Left lung (tissue), 14 donors: ENCODE measurements at places on chromosomes 3 and 15.
A peak's percentile ranks its signal among the peaks of the same experiment; 100 is the strongest.

- no peak overlapping the region for H3K27ac ChIP-seq
- H3K4me3 ChIP-seq = no peak overlapping the region
- no peaks in the 10 kb centered on the region for H3K27me3 ChIP-seq
- H3K4me1 ChIP-seq = no peaks in the 10 kb centered on the region
Observed at GRCh38 chr15:63006032-63006878, 36.3 kb upstream of the TPM1 start.

DNA sequence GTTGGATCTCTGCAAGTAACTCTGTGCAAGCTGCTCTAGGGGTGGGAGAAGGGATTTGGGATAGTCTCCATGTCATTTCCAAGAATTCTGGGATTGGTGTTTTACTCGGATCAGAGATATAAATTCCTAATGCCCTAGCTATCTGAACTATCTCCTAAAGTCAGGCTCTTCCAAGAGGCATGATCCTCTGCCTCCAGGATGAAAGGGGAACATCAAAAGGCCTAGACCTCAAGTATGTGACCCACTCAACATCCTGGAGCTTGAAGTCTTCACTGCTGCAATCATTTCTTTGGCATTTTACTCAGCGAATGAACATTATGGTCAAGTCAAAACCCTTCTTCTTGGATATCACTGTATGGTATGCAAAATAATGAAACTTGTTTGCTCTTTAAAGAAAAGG, 104.5 kb downstream of the CEMIP start:
- no peaks in the 10 kb centered on the region for H3K4me1 ChIP-seq
- H3K4me3 ChIP-seq = no peak overlapping the region
- DNase-seq = no peak
- H3K27me3 ChIP-seq = no peaks in the 10 kb centered on the region
- H3K27ac ChIP-seq = no peak overlapping the region

GRCh38 chr3:8557298-8557697, 55.7 kb downstream of the LMCD1 start:
- no peaks in the 10 kb centered on the region for H3K27me3 ChIP-seq
- no peaks in the 10 kb centered on the region for H3K36me3 ChIP-seq
- no peak overlapping the region for H3K4me3 ChIP-seq
- H3K4me1 ChIP-seq = peaks cover 13% of the 10 kb centered on the region

DNA sequence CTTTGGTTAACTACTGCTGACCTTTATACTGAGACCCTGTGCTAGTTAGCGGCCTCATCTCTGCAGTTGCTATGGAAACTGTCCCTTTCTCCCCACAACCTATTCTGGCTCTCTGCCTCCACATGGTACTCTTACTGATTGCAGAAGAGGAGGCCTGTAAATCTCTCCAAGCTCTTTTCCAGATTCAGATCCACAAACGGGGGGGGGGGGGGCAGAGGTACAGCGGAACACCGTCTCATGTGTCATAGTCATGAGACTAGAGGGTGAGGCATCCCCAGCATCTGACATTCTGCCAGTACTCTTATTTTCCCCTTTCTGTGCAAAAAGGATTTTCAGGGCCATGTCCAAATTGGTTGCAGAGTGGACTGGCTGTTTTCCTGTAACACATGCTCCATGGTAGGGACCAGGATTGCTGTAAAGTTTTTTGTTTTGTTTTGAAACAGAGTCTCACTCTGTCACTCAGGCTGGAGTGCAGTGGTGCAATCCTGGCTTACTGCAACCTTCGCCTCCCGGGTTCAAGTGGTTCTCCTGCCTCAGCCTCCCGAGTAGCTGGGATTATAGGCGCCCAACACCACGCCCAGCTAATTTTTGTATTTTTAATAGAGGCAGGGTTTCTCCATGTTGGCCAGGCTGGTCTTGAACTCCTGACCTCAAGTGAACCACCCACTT, 8.3 kb upstream of the MAP1A start:
- peaks cover 13% of the 10 kb centered on the region for H3K4me1 ChIP-seq
- no peak for DNase-seq
- H3K27ac ChIP-seq = no peak overlapping the region
- H3K4me3 ChIP-seq = peak overlapping the region; percentile 62
- H3K27me3 ChIP-seq = peaks cover 8% of the 10 kb centered on the region
- no peaks in the 10 kb centered on the region for H3K36me3 ChIP-seq

GRCh38 chr3:185253645-185254410, at the start of gene EHHADH:
EHHADH (minus strand) TSS chr3:185254049; CDS start chr3:185254022, 27 bp downstream.
- peak; percentile 88 for DNase-seq
- H3K4me3 ChIP-seq = peak within 1 kb of the TSS; percentile 48
- H3K36me3 ChIP-seq = no peaks in the 10 kb centered on the region
- H3K4me1 ChIP-seq = no peaks in the 10 kb centered on the region
- H3K27me3 ChIP-seq = no peaks in the 10 kb centered on the region

GRCh38 chr3:141330718-141331376, 37.5 kb upstream of the ZBTB38 start:
- peak overlapping the region; percentile 31 for H3K27ac ChIP-seq
- no peak overlapping the region for H3K4me3 ChIP-seq
- H3K36me3 ChIP-seq = no peaks in the 10 kb centered on the region

- H3K4me1 ChIP-seq = no peaks in the 10 kb centered on the region
- no peaks in the 10 kb centered on the region for H3K36me3 ChIP-seq
- DNase-seq = no peak
- no peak overlapping the region for H3K27ac ChIP-seq
- H3K4me3 ChIP-seq = no peak overlapping the region
Observed at GRCh38 chr15:98123834-98124233, 163.3 kb downstream of the ARRDC4 start.

GRCh38 chr15:39127925-39128617, 452.8 kb upstream of the THBS1 start:
- no peak for DNase-seq
- no peak overlapping the region for H3K4me3 ChIP-seq
- no peaks in the 10 kb centered on the region for H3K27me3 ChIP-seq
- peak overlapping the region; percentile 50 for H3K27ac ChIP-seq
- H3K36me3 ChIP-seq = no peaks in the 10 kb centered on the region

GRCh38 chr3:189813647-189814240, 182.6 kb downstream of the TP63 start:
- H3K27ac ChIP-seq = no peak overlapping the region
- H3K4me3 ChIP-seq = no peak overlapping the region
- H3K4me1 ChIP-seq = no peaks in the 10 kb centered on the region
- no peaks in the 10 kb centered on the region for H3K27me3 ChIP-seq
- H3K36me3 ChIP-seq = no peaks in the 10 kb centered on the region
- no peak for DNase-seq

- no peaks in the 10 kb centered on the region for H3K4me1 ChIP-seq
- no peak for DNase-seq
- H3K27ac ChIP-seq = no peak overlapping the region
- no peaks in the 10 kb centered on the region for H3K27me3 ChIP-seq
- H3K4me3 ChIP-seq = no peak overlapping the region
Observed at GRCh38 chr15:34085746-34086145, 15.9 kb downstream of the EMC7 start.

GRCh38 chr15:40957581-40958051, 4.3 kb downstream of the CHAC1 start:
- H3K27me3 ChIP-seq = no peaks in the 10 kb centered on the region
- H3K4me1 ChIP-seq = peaks cover 31% of the 10 kb centered on the region
- no peaks in the 10 kb centered on the region for H3K36me3 ChIP-seq
- no peak for DNase-seq
- H3K4me3 ChIP-seq = no peak overlapping the region

DNA sequence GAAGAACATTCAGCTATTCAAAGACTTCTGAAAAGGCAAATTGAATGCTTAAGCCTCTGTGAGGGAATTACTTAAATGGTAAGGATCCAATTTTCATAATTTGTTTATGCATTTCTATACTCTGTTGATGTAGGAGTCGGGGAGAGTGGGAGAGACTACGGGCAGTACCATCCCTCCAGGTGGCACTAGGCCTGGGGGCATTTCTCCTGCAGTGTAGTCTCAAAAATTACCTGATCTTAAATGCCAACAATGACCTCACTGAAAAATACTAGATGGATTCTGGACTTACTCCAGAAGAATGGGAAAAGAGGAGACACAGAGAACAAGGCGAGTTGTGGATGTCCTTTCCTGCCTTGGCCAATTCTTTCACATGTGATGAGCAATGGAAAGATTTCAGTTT, 77.8 kb upstream of the PLXND1 start:
- peaks cover 6% of the 10 kb centered on the region for H3K4me1 ChIP-seq
- H3K36me3 ChIP-seq = no peaks in the 10 kb centered on the region
- no peak overlapping the region for H3K4me3 ChIP-seq
- H3K27ac ChIP-seq = no peak overlapping the region

GRCh38 chr3:127962937-127963336, 47.9 kb downstream of the KBTBD12 start:
- no peaks in the 10 kb centered on the region for H3K4me1 ChIP-seq
- no peak overlapping the region for H3K4me3 ChIP-seq
- no peak for DNase-seq
- no peak overlapping the region for H3K27ac ChIP-seq

DNA sequence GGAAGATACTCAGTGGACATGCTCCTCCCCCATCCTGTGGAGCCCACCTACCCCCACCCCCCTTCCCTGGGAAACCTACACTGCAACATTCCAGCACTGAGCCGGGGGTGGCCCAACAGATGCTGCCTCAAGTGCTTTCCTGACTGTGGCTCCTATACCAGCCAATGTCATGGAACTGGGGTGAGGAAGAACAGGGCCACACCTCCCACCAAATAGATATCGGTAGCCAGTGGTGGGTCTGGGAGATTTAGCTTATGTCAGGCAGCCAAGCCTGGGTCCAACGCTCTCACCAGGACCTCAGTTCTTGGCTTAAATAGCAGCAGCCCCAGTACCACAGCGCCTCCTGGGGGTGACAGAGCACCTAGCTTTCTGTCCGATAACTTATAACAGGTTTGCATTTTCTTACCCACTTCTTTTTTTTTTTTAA, 30.3 kb downstream of the CDC25A start:
- peak; percentile 32 for DNase-seq
- no peaks in the 10 kb centered on the region for H3K4me1 ChIP-seq
- no peak overlapping the region for H3K27ac ChIP-seq
- no peak overlapping the region for H3K4me3 ChIP-seq
- H3K27me3 ChIP-seq = no peaks in the 10 kb centered on the region

DNA sequence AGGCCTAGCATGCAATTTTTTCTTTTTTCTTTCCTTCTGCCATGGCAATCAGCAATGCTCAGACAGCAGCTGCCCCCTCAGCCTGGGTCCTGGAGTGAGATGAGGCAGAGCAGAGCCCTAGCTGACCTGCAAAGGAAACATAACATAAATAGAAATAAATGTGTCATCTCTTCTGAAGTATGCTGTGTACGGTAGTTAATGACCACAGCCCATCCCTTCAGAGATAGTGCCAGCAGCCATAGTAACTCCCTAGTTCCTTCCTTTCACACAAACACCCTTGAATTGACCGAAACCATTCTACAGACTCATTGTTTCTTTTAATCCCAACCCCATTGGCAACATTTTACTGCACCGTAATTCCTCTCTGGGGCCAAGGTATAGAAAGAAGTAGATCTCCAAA, 8.4 kb upstream of the CD47 start:
- no peaks in the 10 kb centered on the region for H3K36me3 ChIP-seq
- no peaks in the 10 kb centered on the region for H3K4me1 ChIP-seq
- DNase-seq = no peak
- H3K27me3 ChIP-seq = no peaks in the 10 kb centered on the region

- H3K36me3 ChIP-seq = no peaks in the 10 kb centered on the region
- H3K27ac ChIP-seq = no peak overlapping the region
- H3K4me3 ChIP-seq = no peak overlapping the region
Observed at GRCh38 chr15:76376816-76377215, 40.2 kb downstream of the ISL2 start.

GRCh38 chr3:143084856-143085731, 34.5 kb upstream of the CHST2 start:
- H3K27ac ChIP-seq = peak overlapping the region; percentile 48
- no peak overlapping the region for H3K4me3 ChIP-seq
- DNase-seq = peak; percentile 48
- H3K27me3 ChIP-seq = no peaks in the 10 kb centered on the region
- H3K36me3 ChIP-seq = no peaks in the 10 kb centered on the region
- H3K4me1 ChIP-seq = no peaks in the 10 kb centered on the region

- no peaks in the 10 kb centered on the region for H3K27me3 ChIP-seq
- H3K4me1 ChIP-seq = no peaks in the 10 kb centered on the region
- H3K4me3 ChIP-seq = no peak overlapping the region
- H3K27ac ChIP-seq = no peak overlapping the region
- DNase-seq = no peak
- no peaks in the 10 kb centered on the region for H3K36me3 ChIP-seq
Observed at GRCh38 chr3:126194713-126195305, 14.4 kb upstream of the ALDH1L1 start.

DNA sequence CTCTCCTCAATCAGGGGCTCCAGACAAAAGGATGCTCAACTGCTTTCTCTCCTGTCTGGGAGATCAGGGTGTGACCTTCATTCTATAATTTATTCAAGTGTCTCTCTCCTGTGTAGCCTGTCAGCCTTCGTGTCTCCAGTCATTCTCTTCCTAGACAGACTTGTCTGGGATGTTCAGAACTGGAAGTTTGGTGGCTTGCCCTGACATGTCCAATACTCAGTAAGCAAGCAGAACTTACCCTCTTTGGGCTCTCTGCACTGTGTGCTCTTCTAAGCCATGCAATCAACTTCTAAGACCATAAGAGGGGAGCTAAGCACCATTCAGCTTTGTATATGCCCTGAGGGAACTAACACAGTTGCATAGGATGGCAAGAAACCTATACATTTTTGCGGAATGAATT, 14.1 kb downstream of the ACKR2 start:
- no peak for DNase-seq
- no peaks in the 10 kb centered on the region for H3K27me3 ChIP-seq
- no peaks in the 10 kb centered on the region for H3K36me3 ChIP-seq
- H3K4me3 ChIP-seq = no peak overlapping the region
- peaks cover 3% of the 10 kb centered on the region for H3K4me1 ChIP-seq

DNA sequence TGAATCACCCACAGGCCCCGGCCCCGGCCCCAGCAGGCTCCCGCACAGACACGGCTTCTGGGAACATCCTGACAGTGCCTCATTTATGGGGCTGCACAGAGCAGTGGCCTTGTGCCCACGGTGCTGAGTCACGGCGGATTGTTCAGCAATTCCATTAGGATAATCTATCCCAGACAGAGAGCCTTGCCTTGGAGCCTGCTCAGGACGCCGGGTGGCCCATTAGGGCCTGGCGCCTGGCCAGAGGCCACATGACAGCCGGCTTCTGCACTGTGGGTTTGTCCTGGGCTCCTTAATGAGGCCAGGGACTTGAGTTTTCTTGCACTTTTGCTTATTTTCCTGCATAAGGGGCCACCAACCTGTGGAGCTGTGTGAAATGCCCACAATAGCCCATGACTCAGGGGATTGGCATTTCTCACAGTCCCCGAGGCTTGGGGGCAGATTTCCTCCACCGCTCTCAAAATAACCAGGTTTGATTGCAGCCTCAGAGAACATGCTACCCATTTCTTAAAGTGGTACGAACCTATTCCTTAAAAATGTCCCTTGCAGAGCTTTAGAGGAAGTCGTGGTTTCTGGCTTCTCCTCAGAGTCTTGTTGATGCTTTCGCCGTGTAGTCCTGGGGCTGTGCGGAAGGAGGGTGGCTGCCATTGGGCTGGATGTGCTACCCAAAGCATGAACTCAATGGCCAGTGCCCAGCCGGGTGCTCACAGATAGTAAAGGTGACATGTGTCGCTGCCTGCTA, 19.0 kb downstream of the SYNM start:
- DNase-seq = peak; percentile 71
- peaks cover 8% of the 10 kb centered on the region for H3K4me1 ChIP-seq
- H3K27me3 ChIP-seq = peaks cover 4% of the 10 kb centered on the region
- peak overlapping the region; percentile 54 for H3K27ac ChIP-seq
- H3K36me3 ChIP-seq = no peaks in the 10 kb centered on the region

- H3K27me3 ChIP-seq = peaks cover 4% of the 10 kb centered on the region
- no peak overlapping the region for H3K27ac ChIP-seq
- no peaks in the 10 kb centered on the region for H3K36me3 ChIP-seq
- H3K4me1 ChIP-seq = no peaks in the 10 kb centered on the region
Observed at GRCh38 chr15:78360367-78360801, 20.2 kb downstream of the CRABP1 start.
